Stimulated activated CD4-positive, alpha-beta T cell treated with anti-CD3 and anti-CD28 coated beads, Interleukin-12 subunit alpha, Interleukin-12 subunit beta, amount 100 ng/mL, for 4 hours (primary cell): ENCODE measurements at places on chromosomes 2 and 18.

DNA sequence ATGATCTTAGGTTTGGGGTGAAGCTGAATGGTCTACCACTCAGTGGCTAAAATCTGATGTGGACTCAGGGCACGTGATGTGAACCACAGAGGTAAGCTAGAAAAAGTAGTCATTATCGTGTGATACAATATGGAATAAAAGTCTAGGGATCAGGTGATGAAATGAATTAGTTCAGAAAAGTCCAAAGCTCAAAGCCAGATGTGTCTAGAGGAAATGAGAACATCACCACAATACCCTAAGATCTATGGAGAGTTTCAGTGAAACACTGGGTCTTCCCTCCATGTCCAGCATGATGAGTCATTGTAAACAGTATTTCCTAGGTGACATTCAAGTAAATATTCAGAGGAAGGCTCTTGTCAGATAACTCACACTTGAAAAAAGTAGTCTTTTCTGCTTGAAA, 1257.4 kb upstream of the ZEB2 start:
- DNase-seq: no peak

GRCh38 chr18:73737990-73738389, 409.6 kb downstream of the FBXO15 start:
- DNase-seq: no peak

GRCh38 chr2:19312949-19313348, 45.5 kb downstream of the OSR1 start:
- DNase-seq: no peak

DNA sequence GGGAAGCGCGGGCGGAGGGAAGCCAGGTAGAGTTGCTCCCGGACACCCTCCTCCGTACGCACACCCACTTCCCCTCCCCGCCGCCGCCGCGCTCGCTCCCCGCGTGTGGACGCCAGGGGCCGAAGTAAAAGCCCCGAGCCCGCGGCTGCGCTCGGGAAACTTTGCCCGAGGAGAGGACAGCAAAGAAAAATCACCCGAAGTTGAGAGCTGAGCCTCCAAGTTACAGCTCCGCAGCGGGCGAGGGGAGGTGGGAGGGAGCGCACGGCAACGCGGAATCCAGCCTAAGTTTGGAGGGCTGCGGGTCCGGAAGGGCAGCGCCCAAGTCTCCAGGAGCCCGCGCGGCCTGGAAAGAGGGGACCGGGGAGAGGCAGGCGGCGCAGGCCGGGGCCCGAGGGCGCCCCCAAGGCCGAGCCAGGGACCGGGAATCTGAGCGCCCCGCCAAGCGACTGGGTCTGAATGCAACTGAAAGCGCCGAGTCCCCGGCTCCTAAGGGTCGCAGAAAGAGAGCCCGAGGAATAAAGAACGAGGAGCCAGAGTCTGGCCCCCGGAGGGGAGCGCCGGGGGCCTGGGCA, 706 bp upstream of the BCL11A start:
- no peak for DNase-seq

DNA sequence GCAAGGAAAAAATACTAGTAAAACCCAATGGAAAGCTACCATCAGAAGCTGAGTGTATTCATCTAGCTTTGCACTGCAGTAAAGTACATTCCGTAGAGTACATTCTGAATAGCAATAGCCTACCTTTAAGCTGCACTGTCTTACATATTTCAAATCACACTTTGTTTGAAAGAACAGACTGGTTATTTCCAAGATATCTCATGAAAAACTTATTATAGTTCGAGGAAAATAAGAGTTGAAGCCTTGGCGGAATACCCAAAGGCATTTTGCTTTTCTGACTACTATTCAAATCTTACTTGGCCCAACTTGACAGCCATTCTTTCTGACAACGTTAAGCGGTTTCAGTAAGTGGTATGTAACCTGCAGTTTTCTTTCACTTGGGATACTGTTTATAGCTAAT, 177.6 kb downstream of the NRXN1 start:
- no peak for DNase-seq
